ENCODE measurements at places on chromosomes 16 and 17.

DNA sequence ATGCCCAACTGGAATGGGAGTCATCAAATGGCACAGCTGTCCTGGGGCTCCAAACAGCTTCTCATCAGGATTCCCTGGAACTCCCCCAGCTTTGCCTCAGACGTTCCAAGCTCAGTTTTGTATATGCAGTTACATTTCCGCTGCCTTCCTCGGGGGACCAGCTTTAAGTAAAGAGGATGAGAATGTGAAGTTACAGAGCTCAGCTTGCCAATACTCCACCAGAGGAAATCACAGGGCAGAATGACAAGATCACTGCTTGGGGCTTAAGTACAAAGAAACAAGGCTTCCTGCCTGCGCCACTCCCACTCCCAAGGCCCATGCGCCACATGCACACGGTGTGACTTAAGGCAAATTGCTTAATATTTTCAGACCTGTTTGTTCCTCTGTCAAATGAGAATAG lies 272.4 kb upstream of the CDH11 start:
- no peak for DNase-seq

GRCh38 chr16:87243478-87243877 lies 73.7 kb downstream of the C16orf95 start:
- no peak for DNase-seq

DNA sequence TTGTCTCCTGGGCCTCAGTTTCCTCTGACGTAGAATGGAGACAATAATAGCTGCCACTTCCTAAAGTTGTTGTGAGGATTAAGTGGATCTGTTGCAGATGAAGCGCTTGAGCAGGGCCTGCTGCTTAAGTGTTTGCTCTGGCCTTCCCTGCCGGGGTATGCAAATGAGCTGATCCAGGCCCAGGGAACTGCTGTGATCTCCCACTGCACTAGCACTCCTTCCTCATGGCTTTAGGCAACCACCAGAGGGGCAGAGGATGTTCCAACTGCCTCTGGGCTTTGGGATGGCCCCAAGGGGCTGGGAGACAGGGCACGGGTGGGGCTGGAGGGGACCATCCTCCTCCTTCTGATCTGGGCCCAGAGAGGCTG lies 6.2 kb downstream of the SBK1 start:
- DNase-seq, result no peak

- no peak for DNase-seq
Measured at GRCh38 chr16:24309258-24310142, 53.4 kb downstream of the CACNG3 start.

DNA sequence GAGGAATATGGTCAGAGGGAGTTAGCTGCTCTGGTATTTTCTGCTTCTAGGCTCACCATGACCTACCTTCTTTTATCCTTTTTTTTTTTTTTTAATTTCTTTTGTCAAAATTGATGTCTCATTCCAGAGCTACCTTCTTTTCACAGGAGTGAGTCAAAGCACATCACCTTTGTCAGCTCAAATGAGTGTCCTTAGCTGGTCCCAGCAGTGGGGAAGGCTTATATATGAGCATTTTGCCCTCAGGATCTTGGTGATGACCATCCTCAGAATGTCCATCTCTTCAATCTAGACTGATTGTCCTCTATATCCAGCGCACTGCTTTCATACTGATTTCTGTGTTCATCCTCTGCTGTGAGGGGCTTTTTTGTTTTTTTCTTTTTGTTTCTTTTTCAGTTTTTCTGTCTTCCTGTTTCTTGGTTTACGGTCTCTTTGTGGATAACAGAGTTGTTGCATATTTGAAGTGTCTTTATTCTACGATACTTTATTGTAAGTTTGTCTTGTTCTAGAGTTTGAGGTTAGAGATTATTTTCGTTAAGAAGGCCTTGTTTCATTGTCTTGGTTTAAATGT lies 24.9 kb downstream of the CBFB start:
- no peak for DNase-seq

GRCh38 chr17:36817483-36818048 lies 119.7 kb upstream of the LHX1 start:
- no peak for DNase-seq
